ENCODE measurements at places on chromosomes 1 and 21. TPM values are rescaled to one million over a fixed set of nuclear protein-coding genes. Genes with fewer than 3 reads are reported as not detected.

The OLIG2 gene
- not detected for total RNA-seq

The COL11A1 gene
- total RNA-seq: not detected

The IRF6 gene
- total RNA-seq: 102 TPM

The S100A3 gene
- 6.5 TPM for total RNA-seq

The INSRR gene
- 0.13 TPM for total RNA-seq

The ECE1 gene
- 131 TPM for total RNA-seq

The IFI44L gene
- 9.0 TPM for total RNA-seq

The SLAMF1 gene
- 0.83 TPM for total RNA-seq

The DCDC2B gene
- total RNA-seq: not detected

The KRTAP19-3 gene
- not detected for total RNA-seq

The ZRANB2 gene
- total RNA-seq: 105 TPM

The C1orf226 gene
- 11.8 TPM for total RNA-seq

The IFNLR1 gene
- total RNA-seq: 4.6 TPM

The ARHGEF16 gene
- 28.5 TPM for total RNA-seq

The MYBPHL gene
- total RNA-seq: not detected

The DYNLT4 gene
- total RNA-seq: 0.52 TPM
